GM23338 (cell line): ENCODE measurements at places on chromosomes 2 and 18. TPM values are rescaled to one million over a fixed set of nuclear protein-coding genes. Genes with fewer than 3 reads are reported as not detected.

DNA sequence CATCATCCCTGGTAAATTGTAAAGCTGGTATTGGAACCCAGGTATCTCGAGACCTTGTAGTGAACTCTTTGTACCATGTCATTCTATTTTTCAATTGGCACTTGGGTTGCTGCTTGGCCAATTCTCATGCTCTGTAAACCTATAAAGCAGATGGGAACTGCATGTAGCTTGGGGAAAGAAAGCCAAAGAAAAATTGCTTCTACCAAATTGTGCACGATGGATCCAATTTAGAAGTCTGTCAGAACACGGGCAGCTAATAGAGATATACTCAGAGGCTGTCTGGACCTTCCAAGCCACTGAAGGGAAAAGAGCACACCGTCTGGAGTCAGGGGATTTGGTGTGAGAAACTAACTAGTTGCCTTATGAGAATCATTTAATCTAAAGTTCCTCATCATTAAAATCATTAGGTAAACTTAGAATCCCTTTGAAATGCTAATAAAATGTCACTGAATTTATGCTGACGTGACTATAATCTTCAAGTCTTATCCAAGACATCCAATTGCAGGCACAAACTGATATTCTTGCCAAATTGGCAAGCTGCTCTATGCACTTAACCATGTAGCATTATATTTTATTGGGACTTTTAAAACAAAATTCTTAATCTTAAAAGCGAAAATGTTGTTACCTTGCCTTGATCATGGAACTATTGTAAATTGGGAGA, 206.8 kb downstream of the DCC start:
- H3K27me3 ChIP-seq = no peaks in the 10 kb centered on the region
- no peak for DNase-seq
- H3K27ac ChIP-seq = no peak overlapping the region
- no peaks in the 10 kb centered on the region for H3K36me3 ChIP-seq

GRCh38 chr2:95310651-95311050, 13.5 kb downstream of the KCNIP3 start:
- H3K36me3 ChIP-seq = no peaks in the 10 kb centered on the region
- H3K27ac ChIP-seq = no peak overlapping the region
- H3K4me1 ChIP-seq = no peaks in the 10 kb centered on the region

- no peaks in the 10 kb centered on the region for H3K36me3 ChIP-seq
- no peak overlapping the region for H3K4me3 ChIP-seq
- H3K27ac ChIP-seq = no peak overlapping the region
- no peaks in the 10 kb centered on the region for H3K4me1 ChIP-seq
Measured at GRCh38 chr2:83823229-83823628, 635.9 kb downstream of the SUCLG1 start.

DNA sequence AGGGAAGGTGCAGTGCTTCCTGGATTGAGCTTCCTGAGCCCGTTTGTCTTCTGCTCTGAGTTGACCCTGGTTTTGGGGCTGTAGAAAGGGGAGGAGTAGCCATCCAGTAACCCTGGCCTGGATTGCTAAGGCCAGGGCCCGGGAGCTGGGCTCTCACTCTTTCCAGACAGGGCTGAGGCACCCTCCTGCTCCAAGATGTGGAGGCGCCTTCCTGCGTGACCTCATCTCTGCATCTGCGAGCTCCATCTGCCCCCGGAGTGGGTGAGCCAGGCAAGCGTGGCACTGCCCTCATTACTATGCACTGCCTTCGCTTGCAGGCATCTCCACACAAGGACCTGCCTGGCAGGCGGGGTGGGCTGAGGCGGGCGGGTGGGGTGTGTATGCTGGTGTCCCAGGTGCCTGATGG, 58.0 kb downstream of the RAB31 start:
- H3K4me1 ChIP-seq = 0 out of 2 replicates have a peak, but pooled peaks cover 3% of the 10 kb centered on the region
- no peaks in the 10 kb centered on the region for H3K27me3 ChIP-seq
- DNase-seq = no peak
- H3K36me3 ChIP-seq = peaks cover 3% of the 10 kb centered on the region; the same call in 1 of the 2 replicates
- H3K4me3 ChIP-seq = no peak overlapping the region

- no peaks in the 10 kb centered on the region for H3K36me3 ChIP-seq
- no peak overlapping the region for H3K27ac ChIP-seq
- peaks cover 4% of the 10 kb centered on the region for H3K4me1 ChIP-seq
- no peak for DNase-seq
- H3K27me3 ChIP-seq = peaks cover 28% of the 10 kb centered on the region
Measured at GRCh38 chr2:74715880-74716279, 61.8 kb downstream of the SEMA4F start.

GRCh38 chr2:158414538-158414937, 42.0 kb downstream of the CCDC148 start:
- peaks cover 18% of the 10 kb centered on the region for H3K27me3 ChIP-seq
- no peak for DNase-seq
- peaks cover 3% of the 10 kb centered on the region; the same call in 1 of the 2 replicates for H3K36me3 ChIP-seq
- no peak overlapping the region for H3K27ac ChIP-seq
- H3K4me1 ChIP-seq = peaks cover 12% of the 10 kb centered on the region
- H3K4me3 ChIP-seq = no peak overlapping the region

DNA sequence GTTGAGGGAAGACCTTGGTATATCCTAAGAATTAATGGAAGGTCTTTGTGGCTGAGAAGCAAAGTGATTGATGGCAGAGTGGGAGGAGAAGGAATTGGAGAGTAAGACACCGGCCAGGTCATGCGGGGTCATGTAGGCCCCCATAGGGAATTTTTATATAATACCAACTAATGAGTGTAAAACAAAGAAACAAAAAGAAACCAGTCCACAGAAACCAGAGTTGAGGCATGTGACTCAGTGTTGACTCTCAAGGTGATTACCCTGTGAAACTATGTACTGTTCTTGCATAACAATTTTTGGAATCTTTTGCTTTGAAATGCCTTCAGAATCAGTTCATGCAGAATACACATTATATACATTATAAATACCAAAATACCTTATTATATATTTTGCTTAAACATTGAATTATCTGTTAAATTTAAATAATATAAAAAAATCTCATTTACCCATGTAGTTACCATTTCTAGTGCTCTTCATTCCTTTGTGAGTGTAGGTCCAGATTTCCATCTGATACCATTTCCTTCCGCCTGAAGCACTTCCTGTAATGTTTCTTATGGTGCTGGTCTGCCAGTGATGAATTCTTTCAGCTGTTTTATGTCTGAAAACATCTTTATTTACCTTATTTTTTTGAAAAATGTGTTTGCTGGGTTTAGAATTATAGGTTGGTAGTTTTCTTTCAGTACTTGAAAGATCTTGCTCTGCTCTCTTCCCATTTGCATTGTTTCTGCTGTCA, 8.6 kb downstream of the CLIP4 start:
- no peak overlapping the region for H3K27ac ChIP-seq
- no peak overlapping the region for H3K4me3 ChIP-seq
- DNase-seq = no peak
- no peaks in the 10 kb centered on the region for H3K27me3 ChIP-seq
- H3K4me1 ChIP-seq = no peaks in the 10 kb centered on the region

IL18RAP gene
- total RNA-seq = not detected in 2 replicates

KCNK3 gene
- total RNA-seq = 0.19 TPM in 1 of 2 replicates, not detected in the other

SERPINB5 gene
- total RNA-seq = not detected in 2 replicates

CCNYL1 gene
- 32.1 and 35.1 TPM in 2 replicates for total RNA-seq

HYCC2 gene
- total RNA-seq = 4.8 and 5.5 TPM in 2 replicates
